ENCODE measurements at places on chromosomes 12 and 14.

- DNase-seq: no peak
These were observed 10.4 kb downstream of the MAP4K5 start for GRCh38 chr14:50521912-50522341.

DNA sequence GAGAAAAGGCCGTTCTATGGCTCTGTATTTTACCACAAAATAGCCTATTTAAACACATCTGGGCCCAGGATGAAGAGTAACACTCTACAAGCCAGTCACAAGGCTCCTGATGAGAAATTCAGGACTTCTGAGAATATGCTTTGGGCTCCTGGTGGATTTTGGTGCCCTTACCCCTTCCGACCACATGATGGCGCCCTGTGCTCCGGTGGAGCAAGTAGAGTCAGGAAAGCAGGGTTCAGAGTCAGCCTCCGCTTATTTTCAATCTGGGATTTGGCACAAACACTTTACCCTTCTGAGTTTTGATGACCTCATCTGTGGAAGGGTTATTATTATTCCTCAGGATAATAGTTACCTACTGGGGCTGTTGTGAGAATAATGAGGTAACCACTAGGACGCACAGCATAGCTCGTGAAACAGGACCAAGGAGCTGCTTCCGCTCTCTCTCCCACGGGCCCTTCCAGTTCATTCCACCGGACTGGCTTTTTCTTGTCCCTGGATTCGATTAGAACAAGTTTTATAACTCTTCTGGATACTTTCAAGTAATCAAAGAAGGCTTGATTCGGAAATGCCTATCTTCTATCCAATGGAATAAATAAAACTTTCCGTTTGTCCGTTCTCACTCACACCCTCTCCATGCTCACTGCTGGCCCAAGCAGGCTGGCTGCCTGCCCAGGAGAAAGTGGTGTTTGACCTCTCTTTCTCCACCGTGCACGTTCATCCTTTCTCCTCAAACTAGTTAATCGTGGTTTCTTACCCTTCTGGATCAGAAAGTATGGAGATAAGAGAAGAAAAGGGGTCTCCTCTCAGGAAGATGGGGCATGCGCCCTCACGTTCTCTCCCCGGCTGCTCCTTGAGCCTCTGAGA is 104.6 kb downstream of the GALC start:
- peak; percentile 41 for DNase-seq

- DNase-seq: peak; percentile 89
These were observed at the start of gene BCL7A for GRCh38 chr12:122021822-122022392. Gene BCL7A (plus strand): TSS chr12:122021884. CDS start chr12:122022092, 208 bp downstream.

DNA sequence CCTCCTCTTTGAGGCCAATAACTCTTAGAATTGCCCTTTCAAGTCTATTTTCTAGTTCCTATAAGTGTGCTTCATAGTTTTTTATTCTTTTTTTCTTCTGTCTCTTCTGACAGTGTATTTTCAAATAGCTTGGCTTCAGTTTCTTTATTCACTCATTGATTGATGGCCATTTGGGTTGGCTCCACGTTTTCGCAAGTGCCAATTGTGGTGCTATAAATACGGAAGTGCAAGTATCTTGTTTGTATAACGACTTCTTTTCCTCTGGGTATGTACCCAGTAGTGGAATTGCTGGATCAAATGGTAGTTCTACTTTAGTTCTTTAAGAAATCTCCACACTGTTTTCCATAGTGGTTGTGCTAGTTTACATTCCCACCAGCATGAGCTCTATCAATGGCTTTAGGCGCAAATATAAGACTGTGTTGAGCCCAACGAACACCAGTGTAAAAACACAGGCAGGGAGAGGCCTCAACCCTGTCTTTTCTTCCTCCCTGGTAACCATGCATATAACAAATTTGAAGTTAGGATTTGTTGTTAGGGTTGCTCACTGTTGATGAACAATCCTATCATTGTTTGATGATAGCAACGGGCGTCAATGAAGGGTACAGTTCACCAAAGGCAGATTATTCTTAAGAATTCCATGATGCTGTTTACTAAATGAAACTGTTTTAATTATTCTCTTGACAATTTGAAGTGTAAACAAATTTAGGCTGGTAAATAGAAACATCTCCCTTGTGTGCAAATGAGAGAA is 13.3 kb upstream of the LMNTD1 start:
- no peak for DNase-seq

DNA sequence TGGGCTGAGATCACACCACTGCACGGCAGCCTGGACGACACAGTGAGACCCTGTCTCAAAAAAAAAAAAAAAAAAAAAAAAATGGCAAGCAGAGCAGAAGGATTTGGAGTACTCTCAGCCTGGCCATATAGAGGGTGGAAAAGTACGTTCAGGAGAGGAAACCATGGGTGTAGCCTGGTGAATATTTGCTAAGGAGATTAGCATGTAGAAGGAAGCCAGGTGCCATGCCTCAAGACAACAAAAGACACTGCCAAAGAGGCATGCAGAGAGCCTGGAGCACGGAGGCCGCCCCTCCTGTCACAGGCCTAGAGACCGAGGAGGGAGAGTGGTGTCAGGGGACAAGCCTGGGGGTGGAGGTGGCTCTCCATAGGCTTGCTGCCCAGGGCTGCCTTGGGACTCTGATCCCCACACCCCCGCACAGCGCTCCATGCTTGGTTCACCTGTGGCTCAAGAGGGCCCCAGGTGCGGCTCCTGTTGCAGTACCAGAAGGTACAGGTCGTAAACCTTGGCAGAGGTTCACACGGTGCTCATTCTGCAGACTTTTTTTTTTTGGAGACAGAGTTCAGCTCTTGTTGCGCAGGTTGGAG is 27.9 kb upstream of the DEGS2 start:
- DNase-seq: no peak

DNA sequence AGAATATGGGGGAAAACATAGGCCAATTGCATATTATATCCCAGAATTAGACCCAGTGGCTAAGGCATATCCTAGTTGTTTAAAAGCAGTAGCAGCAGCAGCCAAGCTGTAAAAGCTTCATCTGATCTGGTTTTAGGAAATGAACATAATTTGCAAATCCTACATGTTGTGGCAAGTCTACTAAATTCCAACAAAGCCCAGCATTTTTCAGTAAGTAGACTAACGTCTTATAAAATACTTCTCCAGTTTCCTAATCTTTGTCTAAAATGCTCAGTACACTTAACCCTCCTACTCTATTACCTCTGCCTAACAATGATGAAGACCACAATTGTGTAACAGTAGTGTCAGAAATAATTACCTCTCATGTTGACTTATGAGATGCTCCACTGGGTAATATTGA is 70.9 kb upstream of the RERGL start:
- no peak for DNase-seq

- peak; percentile 37 for DNase-seq
These were observed 1.7 kb downstream of the KCNH3 start for GRCh38 chr12:49540229-49541139.

DNA sequence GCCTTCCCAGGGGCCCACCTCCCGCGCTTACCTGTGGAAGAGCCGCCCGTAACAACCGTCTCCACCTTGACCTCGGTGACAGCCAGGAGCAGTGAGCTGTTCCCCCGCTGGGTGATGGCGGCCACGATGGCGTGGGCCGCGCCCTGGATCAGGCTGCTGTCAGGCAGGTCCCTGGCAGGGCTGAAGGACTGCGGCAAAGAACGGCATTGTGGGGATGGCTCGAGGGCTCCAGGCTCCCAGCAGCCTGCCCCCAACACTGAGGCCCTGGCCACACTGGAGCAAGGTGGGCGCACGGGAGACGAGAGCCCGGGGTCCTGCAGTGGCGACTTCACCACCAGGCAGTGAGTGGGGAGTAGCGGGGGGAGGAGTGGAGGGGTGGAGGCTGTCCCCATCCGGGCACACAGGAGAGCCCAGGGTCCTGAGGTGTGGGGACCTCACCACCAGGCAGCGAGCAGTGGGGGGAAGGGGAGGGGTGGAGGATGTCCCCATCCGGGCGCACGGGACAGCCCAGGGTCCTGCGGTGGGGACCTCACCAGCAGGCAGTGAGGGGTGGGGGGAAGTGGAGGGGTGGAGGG is 25.0 kb downstream of the JAG2 start:
- DNase-seq: no peak

GRCh38 chr12:16562435-16562834 is 43.5 kb downstream of the LMO3 start:
- DNase-seq: no peak

GRCh38 chr14:50823762-50824636 is 7.0 kb downstream of the NIN start:
- peak; percentile 69 for DNase-seq

- DNase-seq: no peak
These were observed 38.4 kb upstream of the OR4E1 start for GRCh38 chr14:21712036-21712435.

- peak; percentile 15 for DNase-seq
These were observed 54.9 kb upstream of the GNG2 start for GRCh38 chr14:51805541-51805940.

DNA sequence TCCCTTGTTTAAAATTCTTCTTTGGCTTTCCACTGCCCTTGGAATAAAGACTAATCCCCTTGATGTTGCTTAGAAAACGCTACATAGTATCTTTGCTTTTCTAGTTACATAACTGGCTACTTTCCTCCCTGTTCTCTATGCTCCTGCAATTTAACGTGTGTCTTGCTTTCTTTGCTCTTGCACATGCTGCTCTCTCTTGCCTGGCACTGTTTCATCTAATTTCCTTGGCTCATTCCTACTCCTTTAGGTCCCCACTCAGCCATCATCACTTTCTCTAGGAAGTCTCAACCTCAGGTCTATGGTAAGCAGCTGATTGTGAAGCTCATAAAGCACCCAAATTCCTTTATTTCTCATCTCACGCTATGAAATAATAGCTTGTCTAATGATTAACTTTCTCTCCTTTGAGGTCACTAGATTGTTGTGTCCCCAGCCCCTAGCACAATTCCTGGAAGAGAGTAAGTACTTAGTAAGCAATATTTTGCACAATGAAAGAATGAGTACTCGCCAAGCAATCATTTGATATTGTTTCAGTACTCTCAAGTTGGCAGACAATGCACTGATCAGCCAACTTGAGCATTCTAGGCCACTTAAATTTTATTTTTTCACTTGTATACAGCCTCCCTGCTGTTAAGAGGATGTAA is 3.3 kb downstream of the ALDH6A1 start:
- no peak for DNase-seq

DNA sequence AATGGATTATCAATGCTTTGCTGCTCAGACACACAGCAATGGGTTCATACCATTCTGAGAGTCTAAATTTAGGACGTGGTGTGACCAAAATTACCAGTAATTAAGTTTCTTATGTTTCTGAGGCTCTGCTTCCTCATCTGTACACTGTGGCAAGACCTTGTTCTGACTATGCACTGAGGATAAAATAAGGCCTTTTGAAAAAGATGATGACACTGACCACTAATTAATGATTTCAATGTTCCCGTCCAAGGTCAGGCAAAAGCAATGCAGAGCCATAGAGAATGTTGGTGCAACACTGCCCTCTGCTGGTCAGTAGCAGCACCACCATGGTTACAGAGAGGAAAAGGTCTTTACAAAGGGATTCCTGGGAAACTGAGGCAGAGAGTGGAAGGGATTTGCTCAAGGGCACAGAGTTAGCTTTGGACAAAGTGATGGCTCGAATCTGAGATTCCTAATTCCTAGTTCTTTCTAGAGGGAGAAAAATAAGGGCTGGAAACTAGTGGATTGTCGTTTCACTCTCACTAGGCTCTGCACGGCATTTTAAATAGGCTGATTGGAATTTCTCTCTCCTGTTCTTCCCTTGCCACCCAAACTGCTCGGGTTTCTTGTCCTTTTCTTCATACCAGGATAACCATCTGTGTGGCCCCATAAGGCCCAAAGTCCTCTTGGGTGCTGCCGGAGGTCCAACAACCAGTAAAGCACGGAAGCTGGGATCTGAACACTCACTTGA is 22.3 kb upstream of the P2RX7 start:
- DNase-seq: peak; percentile 84

DNA sequence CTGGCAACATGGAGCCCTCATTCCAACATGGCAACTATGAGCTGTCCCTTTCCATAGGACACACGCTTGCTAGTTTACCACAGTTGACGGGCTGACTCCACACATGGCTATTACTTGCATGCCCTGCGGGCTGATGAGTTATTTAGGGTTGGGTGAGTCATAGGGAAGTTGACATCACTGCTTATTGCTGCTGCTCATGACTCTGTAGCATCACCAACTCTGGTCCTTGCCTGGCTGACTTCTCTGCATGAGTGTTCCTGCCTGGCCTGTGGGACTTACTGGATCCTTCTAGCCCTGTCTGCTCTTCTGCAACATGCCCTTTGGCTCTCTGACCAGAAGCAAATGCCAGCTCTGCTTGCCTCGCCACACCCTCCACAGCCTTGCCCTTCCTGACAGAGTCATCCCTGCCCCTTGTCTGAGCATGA is 199.5 kb downstream of the ANO6 start:
- no peak for DNase-seq

GRCh38 chr12:58847901-58848600 is 72.3 kb downstream of the LRIG3 start:
- DNase-seq: no peak

GRCh38 chr12:92145481-92145730 is 240 bp downstream of the BTG1 start:
- no peak for DNase-seq

DNA sequence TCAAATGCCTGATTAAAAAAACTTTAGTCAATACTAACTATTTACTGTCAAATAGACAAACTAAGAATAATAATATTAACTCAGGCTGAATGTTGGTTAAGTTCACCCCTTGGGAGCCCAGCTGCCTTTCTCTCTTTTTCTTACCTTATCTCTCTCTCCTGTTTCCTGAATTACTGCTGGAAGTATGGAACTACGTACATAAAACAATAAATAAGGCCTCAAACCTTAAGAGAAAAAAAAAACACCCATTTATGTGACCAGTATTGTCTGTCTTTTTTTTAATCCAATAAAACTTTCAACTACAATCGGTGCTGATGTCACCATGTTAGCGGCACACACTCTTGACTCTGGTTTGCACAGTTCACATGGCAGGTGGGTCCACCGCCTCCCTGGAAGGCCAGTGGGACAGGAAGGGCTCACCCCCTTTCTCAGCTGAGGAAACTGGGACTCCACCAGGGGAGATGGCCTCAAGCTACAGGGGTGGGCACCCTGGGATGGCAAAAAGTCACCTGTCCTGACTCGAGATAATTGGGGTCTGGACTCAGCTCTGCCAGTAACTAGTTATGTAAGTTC is 21.3 kb downstream of the BCL11B start:
- no peak for DNase-seq

GRCh38 chr12:50353869-50354593 is 42.4 kb downstream of the FAM186A start:
- DNase-seq: no peak

DNA sequence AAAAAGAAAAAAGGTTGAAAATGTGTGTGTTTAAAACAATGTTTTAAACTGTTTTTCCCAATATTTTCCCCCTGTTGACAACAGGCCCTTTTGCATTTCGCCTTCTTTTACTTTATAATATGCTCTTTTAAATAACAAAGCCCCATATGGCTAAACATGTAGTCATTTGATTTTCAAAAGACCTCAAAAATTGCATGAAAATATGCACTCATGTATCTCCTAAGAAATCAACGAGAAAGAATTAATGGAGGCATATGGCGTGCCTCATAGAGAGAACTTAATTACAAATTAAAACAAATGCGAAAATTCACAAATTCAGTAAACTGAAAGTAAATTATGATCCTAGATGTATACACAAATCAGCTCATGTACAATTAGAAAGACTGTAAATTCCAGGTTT is 202.6 kb upstream of the FOXN3 start:
- DNase-seq: no peak

All from hematopoietic multipotent progenitor cell treated with erythropoietin and hydrocortisone succinate and interleukin-3 and kit ligand, for 4 days (in vitro differentiated cells).